ENCODE measurements at places on chromosomes 11 and 22.

GRCh38 chr11:102268083-102268984, 49.0 kb upstream of the BIRC3 start:
- DNase-seq, result peak; percentile 50

GRCh38 chr22:19605508-19606331, 81.5 kb upstream of the CLDN5 start:
- DNase-seq, result no peak

GRCh38 chr11:19924311-19924710, 211.7 kb downstream of the NAV2 start:
- DNase-seq, result no peak

DNA sequence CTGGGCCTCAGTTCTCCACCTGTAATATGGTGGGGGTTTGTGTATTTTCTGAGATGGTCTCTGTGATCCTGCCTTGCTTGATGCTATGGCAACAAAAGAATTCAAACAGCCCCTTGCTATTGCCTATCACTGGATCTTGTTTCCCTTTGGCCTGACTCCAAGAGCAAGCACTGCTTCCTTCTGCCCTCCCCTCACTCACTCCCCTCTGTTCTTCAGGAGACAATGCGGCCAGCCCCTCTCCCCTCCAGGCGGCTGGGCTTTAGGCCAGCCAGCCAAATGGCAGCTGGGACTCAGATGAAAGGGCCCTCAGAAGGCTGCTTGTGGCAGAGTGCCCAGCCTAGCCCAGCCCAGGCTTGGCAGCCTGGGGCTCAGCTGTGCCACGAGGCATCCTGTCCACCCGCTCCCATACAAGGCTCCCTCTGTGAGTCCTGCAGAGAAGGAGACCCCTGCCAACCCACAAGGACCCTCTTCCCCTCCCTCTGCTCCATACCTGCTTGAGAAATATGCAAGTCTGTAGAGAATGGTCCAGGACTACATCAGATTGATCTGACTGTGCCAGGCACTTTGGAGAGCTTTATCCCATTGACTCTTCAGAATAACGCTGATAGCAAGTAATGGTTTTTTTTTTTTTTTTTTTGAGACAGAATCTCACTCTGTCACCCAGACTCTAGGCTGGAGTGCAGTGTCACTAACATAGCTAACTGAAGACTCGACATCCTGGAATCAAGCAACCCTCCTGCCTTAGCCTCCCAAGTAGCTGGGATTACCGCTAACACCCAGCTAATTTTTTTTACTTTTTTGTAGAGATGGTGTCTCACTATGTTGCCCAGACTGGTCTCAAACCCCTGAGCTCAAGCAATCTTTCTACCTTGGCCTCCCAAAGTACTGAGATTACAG, 7.6 kb upstream of the KCTD14 start:
- DNase-seq, result no peak

- no peak for DNase-seq
Measured at GRCh38 chr22:22908941-22909604, 21.5 kb downstream of the IGLL5 start.

GRCh38 chr11:65654375-65655349, 8.1 kb downstream of the RELA start:
- no peak for DNase-seq

DNA sequence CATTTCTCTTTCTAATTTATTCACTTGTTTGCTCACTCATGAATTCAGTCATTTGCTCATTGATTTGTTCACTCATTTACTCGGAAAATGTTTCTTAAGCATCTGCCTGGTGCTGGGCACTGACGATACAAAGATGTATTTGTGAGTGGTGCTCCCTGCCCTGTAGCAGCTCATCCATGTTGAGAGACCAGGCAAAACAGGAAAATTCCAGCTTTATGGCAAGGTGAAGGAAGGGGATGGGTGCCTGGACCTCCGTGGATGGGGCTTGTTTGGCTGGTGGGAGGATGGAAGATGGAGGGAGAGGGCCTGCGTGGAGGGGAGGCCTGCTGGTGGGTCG, 53.1 kb downstream of the TBC1D22A start:
- no peak for DNase-seq

DNA sequence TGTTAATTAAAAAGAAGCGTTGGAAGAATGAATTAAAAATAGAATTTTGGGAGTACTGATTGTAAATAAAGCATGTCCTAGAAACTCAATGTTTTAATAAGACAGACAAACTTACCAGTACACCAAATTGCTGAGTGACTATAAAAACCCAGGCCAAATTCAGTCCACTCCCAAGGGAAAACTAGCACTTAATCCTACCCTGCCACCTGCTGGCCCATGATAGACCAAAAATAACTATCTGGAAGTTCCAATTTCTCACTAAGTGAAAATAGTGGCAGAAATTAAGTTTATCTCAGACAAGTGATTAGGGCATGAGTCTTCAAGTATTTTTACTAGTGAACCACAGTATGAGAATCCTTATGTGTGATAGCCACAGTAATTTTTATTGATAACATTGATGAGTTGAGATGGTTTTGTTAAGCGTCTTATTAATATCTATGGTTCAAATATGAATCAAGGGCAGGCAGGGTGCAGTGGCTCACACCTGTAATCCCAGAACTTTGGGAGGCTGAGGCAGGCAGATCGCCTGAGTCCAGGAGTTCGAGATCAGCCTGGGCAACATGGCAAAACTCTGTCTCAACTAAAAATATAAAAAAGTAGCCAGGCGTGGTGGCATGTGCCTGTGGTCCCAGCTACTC, 9.8 kb upstream of the DDX10 start:
- DNase-seq, result no peak

DNA sequence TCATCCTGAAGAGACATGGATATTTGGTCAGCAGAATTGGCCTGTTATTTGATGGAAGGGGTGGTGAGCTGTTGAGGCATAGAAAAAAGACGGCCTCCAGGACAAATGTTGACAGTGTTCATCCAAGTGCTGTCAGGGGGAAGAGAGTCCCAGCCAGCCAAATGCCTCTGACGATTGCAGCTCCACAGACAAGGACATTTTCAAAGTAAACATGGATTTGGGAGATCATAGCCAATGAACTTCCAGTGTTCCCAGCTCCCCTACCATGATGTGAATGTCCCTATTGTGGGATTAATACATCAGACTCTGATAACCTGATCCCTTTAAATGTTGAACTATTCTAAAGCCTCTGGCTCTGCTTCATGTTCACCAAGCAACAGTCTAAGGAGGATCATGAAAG, 31.2 kb upstream of the PSMA1 start:
- DNase-seq, result no peak

- DNase-seq, result no peak
Measured at GRCh38 chr11:94218372-94218771, 86.0 kb upstream of the IZUMO1R start.

GRCh38 chr11:36350137-36350513, 54.0 kb downstream of the PRR5L start:
- DNase-seq, result no peak

- DNase-seq, result no peak
Measured at GRCh38 chr11:64723907-64724862, 1.2 kb upstream of the NRXN2 start.

GRCh38 chr11:63920126-63920938, 3.4 kb upstream of the RCOR2 start:
- DNase-seq, result no peak

DNA sequence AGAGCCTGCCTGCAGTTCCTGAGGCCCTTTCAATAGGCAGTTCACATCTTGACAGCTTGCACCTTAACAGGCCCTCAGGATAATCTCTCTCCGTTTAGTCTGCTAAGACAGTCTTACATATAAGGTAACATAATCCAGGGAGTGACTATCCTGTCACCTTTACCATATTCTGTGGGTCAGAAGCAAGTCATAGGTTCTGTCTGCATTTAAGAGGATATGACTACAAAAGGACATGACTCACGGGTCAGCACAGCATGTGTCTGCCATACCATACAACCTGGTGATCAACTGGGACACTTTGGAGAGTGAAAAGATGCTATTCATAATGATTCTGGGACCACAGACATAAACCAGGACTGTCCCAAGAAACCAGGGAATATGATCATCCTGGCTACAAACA, 611.1 kb downstream of the SOX6 start:
- no peak for DNase-seq

DNA sequence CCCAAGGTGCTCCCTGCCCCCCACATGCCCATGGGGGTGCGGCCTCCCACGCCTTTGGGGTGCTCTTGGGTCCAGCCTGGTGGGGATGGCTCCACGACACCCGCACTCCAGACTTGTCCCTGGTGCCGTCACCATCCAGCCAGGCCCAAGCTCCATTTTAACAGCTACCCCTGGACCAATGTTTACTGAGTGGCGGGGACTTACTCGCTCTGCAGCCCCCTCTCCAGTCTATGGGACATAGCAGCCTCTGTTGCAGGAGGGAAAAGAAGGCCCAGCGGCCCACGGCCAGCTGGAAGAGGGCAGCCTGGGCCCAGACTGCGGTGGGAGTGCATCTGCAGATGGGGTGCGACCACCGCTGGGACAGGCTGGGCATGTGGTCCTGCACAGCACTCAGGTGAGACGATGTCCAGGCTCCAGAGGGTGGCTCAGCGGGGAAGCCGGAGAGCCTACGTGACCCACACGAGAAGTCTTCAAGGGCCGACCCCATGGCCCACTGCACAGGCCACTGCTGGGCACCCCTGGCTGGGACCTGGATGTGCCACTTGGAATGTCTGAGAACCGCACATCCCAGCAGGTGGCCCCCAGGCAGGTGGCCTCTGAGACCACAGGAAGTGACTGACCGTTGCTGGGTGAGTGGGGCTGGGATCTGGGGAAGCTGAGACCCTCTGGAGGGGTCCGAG, 18.1 kb downstream of the IL17REL start:
- no peak for DNase-seq

- no peak for DNase-seq
Measured at GRCh38 chr11:33383075-33383919, 126.1 kb downstream of the HIPK3 start.

- DNase-seq, result peak; percentile 18
Measured at GRCh38 chr11:33893711-33894397, 2.0 kb upstream of the LMO2 start.

GRCh38 chr11:121793291-121793690, 322.7 kb downstream of the BLID start:
- no peak for DNase-seq

DNA sequence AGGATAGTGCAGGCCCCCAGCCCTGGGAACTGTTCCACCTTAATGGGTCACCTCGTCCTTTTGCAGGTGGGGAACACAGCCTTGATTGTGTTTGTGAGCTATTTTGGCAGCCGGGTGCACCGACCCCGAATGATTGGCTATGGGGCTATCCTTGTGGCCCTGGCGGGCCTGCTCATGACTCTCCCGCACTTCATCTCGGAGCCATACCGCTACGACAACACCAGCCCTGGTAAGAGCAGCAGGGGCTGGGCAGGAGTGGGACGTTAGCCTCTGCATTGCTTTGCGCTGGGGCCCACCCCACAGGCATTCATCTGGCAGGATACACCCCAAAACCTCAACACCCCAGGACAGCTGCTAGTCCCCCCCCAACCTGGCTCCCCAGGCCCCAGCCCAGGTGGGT, 14.8 kb downstream of the SLCO2B1 start:
- DNase-seq, result no peak

DNA sequence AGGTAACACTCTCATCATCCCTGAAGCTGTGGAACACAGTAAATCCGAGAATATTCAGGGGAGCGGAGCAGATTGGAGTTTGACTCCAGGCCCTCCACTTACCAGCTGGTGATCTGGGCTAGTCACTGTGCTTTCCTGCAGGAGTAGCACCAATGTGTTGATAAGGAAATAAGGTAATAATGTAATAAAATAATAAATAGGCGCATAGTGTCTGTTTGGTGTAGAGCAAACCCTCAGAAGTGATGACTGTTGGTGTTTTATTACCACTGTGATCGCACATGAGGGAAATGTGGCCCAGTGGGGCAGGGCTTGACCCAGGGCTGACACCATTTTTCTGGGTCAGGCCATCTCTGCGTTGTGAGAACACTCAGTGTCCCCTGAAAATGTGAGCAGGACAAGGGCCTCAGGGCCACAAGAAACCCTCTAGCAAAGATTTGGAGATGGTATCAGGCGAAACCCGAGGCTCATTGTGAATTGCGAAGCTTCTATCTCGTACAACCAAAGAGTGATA, 563.9 kb upstream of the B3GAT1 start:
- no peak for DNase-seq

- no peak for DNase-seq
Measured at GRCh38 chr11:132300283-132300682, 929.9 kb downstream of the NTM start.

DNA sequence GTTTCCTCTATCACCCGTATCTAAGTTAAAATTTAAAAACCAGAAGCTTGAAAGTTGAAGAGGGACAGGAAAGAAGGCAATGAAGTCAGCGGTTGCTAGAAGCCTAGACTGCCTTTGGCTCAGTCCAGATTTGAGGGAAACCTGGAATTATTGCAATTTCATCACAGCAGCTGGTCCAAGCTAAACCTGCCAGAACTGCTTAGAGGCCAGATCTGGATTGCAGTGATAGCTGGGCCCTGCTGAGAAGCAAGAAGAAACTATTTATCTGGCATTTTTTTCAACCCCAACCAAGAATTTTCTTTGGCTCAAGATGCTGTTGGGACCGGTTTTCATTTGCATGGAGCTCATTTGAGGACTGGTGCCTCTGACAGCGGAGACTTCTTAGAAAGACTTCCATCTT, 121.5 kb upstream of the TEAD1 start:
- no peak for DNase-seq

GRCh38 chr11:46133119-46133518, 11.9 kb upstream of the PHF21A start:
- DNase-seq, result no peak

DNA sequence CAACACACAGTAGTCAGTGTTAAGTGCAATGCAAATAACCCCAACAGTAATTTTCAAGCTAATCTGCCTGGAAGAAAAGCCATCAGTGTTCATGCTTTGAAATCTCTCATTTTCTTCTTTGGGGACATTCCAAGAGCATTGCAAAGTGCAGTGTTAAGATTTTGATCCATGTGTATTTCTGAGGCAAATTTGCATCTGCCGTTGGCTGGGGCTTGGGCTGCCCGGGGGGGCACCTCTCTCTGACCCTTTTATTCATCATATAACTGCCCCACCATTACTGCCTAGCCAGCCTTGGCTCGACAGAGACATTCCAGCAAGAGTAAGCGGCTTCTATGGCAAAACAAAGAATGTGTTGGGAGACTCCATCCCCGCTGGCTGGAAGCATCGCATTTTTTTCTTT, 483.5 kb downstream of the BRD1 start:
- DNase-seq, result no peak

DNA sequence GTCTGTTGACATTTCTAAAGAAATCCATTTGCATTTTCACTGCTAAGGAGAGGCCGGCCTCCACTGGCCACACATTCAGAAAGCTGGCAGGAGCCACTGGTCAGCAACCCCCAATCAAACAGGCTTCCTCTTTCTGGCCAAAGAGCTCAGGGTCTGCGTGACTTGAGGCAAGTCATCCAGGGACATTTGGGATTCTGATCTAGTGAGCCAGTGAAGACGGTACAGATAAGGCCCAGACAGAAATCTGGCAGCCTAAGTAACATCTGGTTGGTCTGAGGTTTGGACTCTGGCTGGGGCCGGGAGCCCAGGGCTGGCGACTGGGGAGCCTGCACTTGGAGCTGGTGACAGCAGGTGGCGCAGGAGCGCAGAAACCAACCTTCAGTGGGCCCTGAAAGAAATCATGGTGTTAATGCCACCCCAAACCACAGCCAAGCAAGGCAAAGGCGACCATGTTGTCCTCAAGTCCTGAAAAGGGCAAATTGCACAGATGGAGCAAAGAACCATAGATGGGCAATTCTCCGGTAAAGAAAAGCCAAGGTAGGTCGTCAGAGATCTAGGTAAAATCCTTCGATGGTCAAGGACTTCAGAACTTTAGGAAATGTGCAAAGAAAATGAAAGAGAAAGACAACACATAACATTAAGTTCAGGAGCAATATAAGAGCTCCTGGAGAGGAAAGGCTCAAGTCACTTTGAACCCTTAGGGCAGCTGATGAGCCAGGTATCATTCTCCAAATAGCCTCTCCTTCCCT, 99.4 kb upstream of the BLID start:
- DNase-seq, result no peak

- no peak for DNase-seq
Measured at GRCh38 chr11:72787216-72788104, 6.4 kb downstream of the STARD10 start.
